ENCODE measurements at places on chromosomes 5 and 9. TPM values are rescaled to one million over a fixed set of nuclear protein-coding genes. Genes with fewer than 3 reads are reported as not detected.

Gene FCN2
- 1.2 TPM for total RNA-seq

Gene CENPP
- total RNA-seq, result 4.0 TPM

Gene ECM2
- 71.3 TPM for total RNA-seq

Gene LCNL1
- 0.71 TPM for total RNA-seq

Gene SOWAHA
- total RNA-seq, result not detected

Gene LECT2
- total RNA-seq, result not detected

Gene PCDHA10
- 1.8 TPM for total RNA-seq

DNA sequence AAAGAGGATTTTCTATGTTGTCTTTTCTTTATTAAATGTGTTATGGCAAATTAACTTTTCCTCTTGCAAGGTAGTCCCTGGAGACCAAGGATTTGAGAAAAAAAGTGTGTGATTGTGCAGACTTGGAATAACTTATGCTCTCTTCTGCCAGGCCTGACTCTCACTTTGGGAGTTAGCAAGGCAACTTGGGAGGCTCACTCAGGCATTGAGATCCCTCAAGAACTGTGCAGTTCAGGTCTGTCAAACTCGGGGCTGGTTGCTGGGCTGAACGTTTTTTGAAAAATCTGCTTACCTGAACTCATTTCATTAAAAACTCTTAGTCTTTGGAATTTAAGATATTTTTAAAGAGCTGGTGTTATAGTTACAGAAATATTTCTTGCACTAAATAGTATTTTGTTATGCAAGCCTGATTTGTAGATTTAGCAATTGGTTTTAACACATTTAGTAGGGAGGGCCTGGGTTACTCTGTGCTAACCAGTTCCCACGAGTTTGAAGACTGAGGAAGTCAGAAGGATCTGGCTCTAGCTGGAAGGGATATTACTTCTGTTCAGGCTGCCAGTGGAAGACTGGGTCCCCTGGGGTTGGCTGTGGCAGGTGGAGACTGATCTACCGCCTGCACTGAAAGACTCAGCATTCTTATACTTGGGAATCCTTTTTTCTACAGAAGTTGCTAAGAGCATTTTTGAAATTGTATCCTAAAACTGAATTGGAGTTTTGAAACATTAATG lies 150.4 kb upstream of the PCSK5 start:
- DNase-seq, result no peak

DNA sequence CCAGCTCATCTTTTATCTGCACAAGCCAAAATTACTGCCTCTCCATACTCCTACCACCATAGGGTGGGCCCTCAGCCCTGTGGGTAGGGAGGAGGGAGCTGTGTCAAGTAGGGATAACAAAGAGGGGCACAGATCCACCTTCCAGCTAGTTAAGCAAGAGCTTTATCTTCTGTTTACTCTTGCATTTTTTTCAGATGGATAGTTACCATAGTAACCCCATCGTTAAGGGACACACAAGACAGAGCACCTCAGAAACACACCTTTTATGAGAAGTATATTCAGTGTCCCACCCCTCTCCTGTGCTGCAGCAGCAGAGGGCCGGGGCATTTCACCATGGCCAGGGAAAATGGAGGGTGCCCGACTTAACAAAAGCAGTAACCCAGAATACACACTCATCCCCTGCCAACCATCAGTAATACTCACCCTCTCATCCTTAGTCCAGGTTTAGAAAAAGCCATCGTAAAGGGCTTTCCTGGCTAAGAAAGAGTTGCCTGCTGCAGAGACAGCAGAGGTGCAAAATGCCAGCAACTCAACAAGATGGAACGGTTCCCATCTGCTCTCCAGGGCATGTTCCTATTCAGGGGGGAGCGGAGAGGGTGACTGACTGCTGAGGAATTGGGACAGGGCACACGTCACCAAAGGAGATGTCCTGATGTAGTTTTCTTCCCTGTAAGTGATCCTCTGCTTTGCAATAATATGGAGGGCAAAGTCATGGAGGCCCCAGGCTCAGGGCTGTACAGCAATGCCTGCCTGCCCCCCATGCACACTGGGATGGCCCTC lies 25.1 kb downstream of the MACROH2A1 start:
- no peak for DNase-seq

GRCh38 chr5:14115323-14115895 lies 27.7 kb upstream of the TRIO start:
- no peak for DNase-seq

DNA sequence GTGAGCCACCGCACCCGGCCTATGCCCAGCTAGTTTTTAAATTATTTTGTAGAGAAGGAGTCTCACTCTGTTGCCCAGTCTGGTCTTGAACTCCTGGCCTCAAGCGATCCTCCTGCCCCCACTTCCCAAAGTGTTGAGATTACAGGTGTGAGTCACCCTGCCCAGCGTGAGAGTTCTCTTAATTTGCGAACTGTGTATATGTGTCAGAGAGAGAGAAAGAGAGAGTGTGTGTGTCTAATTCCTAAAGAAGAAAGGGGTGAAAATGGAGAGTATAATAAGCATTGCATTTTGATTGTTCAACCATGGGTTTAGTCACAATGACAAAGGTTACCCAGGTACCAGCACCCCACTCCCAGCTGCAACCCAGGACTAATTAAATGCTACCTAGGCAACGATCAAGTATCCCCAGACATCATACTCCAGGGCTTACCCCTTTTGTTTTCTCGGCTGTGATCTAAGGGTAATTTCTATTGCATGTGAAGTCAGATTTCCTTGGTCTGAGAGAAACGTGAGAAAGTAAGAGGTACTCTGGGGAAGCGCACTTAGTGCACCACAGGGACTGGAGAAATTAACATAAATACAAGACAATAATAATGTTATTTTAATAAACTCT lies 16.6 kb downstream of the MAP1B start:
- DNase-seq, result no peak

DNA sequence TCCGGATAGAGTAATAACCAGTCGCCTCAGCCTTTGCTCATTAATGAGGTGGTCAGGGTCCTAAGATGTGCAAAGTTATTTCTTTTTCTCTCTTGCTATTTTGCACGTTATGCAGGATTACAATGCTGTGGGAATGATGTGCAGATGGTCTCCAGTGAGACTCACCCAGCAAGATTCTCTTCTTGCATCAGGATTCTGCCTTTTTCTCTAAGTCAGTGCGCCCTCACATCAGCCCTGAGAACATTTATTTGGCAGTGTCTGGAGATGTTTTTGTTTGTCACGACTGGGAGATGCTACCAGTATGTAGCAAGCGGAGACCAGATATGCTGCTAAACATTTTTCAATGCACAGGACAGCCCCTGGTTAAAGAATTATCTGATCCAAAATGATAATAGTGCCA lies 280.3 kb upstream of the WWC1 start:
- no peak for DNase-seq

DNA sequence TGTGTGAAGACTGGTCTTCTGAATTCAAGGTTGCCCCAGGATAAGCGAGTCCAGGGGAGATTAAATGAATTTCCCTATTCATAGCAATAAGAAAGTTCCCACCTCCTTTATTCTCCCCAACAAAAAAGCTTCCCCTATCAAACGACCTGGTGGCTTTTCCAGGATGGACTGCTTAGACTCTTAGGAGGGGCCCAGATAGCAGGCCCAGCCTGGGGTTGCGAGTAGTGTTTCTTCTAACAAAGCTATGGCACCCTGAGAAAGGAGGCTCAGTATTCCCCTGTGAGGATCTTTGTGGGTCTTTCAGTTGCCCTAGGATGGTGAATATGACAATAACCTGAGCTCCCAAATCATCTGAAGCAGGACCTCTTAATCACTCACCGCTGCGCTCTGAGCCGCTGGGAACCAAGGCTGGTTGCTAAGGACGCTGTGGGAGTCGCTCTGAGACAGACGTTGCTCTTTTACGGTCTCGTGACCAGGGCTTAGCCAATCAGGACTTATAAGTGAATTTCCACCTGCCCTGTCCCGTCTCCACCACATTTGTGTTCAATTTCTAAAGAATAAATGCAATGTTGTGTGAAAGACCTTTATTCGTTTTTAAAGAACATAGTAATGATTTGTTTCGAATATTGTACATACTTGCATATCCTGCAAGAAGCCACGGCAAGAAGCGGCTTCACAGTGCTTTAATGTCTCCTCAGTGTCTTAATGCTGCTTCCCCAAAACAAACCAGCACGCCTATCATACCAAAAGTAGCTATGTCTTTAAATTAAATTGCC lies at the start of gene TMEM232:
Gene TMEM232 (minus strand): TSS at position 423 of the 776 bp plus-strand sequence. CDS start 59,319 bp downstream, outside the sequence.
- DNase-seq, result no peak

DNA sequence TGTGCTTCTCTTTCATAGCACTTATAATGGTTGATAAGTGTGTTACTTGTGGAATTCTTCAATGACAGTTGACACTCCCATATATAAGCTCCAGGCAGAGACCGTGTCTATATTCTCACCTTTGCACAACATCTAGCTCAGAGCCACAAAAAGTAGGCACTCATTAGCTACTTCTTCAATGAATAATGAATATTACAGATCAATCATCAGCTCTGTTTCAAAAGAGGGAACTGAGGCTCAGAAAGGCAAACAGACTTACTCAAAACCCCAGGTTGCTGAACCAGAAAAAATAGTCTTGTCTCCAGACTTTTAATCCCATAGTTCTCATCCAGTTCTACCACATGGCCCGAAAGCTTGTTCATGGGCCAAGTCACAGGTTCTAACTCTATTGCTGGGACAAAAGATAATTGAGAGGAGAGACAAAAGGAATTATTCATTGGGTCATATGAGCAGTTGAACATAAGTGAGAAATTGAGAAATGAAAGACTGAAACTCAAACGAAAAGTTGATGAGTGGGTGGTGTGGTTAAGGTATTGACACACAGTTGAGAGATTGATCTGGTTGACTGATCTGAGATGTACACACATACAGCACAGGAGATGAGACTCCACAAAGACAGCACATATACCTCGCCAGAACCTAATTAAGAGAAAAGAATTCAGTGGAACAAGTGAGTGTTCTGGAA lies 381.6 kb downstream of the EFNA5 start:
- DNase-seq, result no peak

- DNase-seq, result no peak
Measured at GRCh38 chr5:122165559-122166078, 36.3 kb downstream of the ZNF474 start.

- no peak for DNase-seq
Measured at GRCh38 chr9:2913026-2913425, 69.1 kb upstream of the PUM3 start.

DNA sequence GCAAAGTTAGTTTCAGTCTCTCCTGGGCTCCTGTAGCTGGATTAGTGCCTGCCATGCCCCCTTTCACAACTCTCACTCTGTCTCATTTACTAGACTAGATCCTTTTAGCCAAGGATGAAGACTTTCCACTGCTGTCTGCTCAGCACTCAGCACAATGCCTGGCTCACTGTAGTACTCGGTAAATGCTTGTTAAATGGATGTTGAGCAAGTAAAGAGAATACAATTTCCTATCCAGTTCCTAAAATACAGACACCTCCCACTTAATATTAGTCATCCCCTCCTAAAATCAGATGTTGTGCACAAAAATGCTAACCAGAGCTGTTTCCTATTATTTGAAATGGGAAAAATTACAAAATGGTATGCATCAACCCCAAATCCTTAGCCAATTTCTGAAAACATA lies 195.8 kb downstream of the SREK1 start:
- DNase-seq, result no peak

DNA sequence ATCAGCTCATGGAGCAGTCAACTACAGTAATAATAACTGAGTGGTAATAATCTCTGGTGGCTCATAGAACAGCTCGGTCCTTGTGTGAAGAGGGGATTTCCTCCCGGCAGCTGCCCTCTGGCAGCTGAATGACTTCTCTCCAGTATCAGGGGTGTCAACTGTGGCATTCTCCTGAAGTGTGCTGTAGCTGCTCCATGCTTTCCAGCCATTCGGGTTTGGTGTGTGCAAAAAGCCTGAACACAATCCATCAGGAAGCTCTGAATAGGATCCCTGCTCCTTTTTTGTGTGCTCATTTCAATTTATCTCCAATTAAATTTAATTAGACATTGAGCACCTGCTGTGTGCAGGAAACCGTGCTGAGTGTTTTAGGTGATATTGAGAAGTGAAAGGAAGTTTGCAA lies 59.8 kb upstream of the BARX1 start:
- no peak for DNase-seq

GRCh38 chr5:34580983-34581382 lies 75.1 kb upstream of the RAI14 start:
- DNase-seq, result no peak

GRCh38 chr5:176608937-176609723 lies 826 bp downstream of the GPRIN1 start:
- DNase-seq, result no peak

- DNase-seq, result no peak
Measured at GRCh38 chr9:112308588-112308987, 24.8 kb downstream of the PTBP3 start.

DNA sequence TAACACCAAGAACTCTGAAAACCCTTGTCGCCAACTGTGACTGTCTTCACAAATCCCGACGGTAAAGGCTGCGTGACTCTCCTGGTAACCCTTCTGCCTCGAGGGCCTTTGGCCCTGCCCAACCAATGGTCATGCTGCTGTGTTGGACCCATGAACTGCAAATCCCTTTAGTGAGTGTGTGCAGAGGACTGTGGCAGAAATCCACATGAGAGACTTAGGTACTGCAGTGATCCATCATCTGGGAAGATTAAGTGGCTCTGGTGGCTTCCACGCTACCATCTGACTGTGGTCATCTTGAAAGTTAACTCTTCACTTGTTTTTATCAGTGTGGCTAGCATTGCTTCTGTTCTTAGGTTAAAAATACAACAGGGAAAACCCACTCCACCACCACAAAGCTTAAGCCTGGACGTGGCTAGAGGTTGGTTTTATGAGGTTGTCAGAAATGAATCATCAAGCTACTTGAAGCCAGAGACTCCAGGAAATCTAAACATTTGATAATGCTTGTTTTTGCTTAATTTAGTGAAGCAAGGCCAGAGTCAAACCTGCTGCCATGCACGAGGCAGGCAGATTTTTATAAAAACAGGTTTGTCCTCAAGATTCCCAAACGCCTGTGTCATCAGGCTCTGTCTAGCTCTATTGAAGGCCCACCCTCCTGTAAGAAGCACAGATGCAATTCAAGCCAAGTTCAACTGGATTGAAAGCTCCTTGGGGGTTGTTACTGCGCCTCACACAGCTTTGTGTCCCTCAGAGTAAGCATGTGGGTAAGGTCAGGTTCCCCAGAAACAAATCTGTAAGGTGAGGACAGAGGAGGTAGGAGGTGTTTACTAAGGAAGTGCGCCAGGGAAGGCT lies 52.7 kb upstream of the ERCC6L2 start:
- DNase-seq, result no peak

DNA sequence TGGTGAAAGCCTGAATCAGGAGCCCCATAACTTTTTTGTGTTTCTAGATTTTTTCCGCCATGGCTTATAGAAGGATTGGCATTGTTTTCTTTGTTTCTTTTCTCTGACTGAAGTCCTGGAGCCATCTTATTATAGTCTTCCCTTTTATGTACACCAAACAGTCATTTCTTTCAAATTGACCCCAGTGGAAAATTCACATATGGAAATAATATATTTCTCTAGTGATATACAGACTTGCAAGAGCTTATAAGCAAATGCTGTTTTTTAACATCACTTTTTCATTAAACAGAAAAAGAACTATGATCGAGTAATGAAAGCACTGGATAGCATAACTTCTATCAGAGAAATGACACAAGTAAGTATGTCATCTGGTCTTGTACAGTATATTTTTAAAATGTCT lies 155.6 kb downstream of the PARP8 start:
- DNase-seq, result no peak

- DNase-seq, result no peak
Measured at GRCh38 chr5:177142098-177142611, 8.6 kb downstream of the NSD1 start.
